DMS53 (cell line): ENCODE measurements at places on chromosomes 5 and 9.
A peak's percentile ranks its signal among the peaks of the same experiment; 100 is the strongest.

- peak; percentile 89 for DNase-seq
Observed at GRCh38 chr5:69007726-69008368, 86.0 kb upstream of the SLC30A5 start.

- no peak for DNase-seq
Observed at GRCh38 chr5:129499208-129499852, 39.2 kb downstream of the ADAMTS19 start.

DNA sequence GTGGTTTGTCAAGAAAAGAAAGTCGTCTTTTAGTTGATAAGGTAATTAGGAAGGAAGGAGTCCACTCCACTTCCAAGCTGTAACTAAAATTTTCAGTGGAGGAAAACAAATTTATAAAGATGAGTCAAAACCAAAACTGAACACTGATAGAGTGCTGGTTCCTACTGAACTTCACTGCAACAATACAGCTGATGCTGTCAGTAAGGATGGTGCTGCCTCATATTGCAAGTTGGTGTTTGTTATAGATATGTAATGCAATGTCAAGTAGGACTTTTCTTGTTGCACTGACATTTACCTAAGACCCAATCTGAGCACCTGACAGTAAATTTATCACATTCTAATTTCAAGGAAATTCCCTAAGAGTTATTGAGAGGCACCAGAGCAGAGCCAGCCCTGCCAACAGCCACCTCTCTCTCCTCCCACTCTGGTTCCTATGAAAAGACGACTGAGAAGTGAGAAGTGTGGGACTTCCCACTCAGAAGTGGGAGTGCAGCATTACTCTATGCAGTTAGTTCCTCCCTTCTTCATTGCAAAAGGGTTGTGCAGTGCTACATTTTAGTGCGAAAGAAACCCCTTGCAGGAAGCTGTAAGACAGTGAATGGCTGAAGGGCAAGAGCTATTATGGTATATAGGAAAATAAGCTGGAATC is 350.8 kb downstream of the NFIB start:
- DNase-seq: no peak

DNA sequence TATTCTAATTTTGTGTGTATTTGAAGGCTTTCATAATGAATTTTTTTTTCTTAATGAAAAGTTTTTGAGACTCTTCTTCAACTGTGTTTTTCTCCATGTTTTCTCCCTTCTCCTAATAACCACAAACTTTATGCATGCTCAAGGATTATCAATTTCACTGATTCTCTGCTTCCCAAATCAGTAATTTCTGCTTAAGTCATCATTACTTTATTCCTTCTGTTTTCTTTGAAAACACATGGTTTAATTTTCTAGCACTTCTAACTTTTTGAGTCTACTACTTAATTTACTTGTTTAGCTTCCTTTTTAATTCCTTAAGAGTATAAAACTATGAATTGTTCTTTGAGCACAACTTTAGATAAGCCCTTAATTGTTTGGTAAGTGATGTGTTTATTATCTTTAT is 11.5 kb upstream of the FBN2 start:
- no peak for DNase-seq

- DNase-seq: no peak
Observed at GRCh38 chr5:179766726-179767455, 26.9 kb upstream of the LTC4S start.
